ENCODE measurements at places on chromosomes 7 and 10.

- no peak for DNase-seq
Measured at GRCh38 chr10:112779025-112779770, 170.8 kb upstream of the TCF7L2 start.

GRCh38 chr7:55099821-55100543, 81.2 kb downstream of the EGFR start:
- no peak for DNase-seq

- DNase-seq, result no peak
Measured at GRCh38 chr10:34916314-34916713, 101.2 kb upstream of the PARD3 start.

- no peak for DNase-seq
Measured at GRCh38 chr10:49082766-49083165, 32.6 kb downstream of the VSTM4 start.

GRCh38 chr7:32299133-32299702, 191.0 kb downstream of the LSM5 start:
- DNase-seq, result no peak

GRCh38 chr10:130748409-130749057, 563.0 kb downstream of the TCERG1L start:
- no peak for DNase-seq

DNA sequence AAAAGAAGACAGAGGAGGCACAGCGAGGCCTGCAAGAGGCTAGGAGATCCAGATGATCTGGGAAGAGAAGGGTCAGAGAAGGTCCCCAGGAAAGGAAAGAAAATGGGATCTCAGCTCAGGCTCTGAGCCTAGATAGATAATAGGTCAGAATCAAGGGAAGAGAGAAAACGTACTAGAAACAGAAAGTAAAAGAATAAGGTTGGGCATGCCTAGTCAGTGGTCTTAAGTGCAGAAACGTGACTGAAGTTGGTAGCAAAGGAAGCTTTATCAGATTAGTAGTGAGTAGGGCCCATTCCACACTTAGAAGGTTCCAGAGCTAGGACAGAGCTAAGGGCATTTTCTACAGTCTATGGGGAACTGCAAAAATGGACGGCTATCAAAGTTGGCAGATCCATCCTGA, 84.8 kb upstream of the ASAH2 start:
- DNase-seq, result no peak

DNA sequence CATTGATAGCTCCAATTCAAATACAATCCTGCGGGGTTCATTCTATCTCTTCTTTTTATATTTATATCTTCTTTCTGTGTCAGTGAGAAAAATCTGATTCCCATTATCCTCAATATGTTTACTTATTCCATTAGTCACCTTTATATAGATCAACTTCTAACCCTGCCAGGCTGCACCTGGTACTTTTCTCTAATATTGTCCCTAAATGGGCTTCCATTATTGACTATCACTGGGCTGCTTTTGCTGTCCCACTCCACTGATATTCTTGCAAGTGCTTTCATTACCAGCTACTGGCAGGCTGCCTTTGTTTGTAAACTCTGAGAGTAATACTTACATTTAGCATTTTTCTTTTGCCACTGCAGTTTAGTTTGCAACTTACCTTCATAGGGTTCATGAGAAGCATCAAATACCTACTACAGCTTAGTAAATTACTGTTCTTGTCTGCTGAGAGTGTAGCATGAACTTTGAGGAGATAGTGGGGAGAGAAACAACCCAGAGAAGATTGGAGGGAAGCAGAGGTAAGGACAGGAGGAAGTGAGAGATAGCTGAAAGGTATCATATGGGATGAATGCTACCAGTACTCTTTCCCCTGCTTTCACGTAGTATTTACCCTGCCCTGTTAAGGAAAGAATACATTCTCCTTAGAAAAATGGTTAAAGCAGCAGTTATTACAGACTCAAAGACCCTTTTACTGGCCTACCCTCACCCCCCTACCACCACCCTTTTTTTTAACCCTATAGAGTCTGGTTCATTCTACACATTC, 119.1 kb downstream of the PHTF2 start:
- DNase-seq, result no peak

- no peak for DNase-seq
Measured at GRCh38 chr10:52212802-52213201, 101.3 kb upstream of the DKK1 start.

DNA sequence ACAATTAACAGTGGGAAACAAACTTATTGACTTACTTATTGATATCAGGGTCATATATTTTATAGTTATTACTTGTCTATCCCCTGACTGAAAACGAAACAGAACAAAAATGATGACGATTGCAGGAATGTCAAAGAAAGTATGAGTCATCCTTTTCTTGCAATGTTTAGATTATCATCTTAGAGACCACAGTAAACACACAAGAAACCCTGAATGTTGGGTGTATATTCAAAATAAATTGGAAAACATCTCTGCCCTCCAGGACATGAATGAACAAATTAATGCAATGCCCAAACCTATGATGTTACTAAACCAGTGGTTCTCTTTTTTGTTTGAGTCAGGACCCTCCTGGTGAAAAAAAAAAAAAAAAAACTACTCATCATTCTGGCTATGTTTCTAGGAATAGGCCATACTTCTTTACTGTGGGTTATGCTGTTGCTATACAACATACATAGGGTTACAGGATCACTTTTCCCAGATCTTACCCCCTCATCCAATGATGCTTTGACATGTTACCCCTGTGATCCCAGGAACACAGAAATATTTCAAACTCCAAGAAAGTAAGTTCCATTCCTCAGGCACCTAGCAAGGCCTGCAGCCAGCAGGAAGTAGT, 623.4 kb upstream of the IGFBP3 start:
- DNase-seq, result no peak

GRCh38 chr10:3976718-3977117, 191.7 kb upstream of the KLF6 start:
- no peak for DNase-seq

GRCh38 chr7:45985902-45986301, 64.8 kb upstream of the IGFBP3 start:
- no peak for DNase-seq

DNA sequence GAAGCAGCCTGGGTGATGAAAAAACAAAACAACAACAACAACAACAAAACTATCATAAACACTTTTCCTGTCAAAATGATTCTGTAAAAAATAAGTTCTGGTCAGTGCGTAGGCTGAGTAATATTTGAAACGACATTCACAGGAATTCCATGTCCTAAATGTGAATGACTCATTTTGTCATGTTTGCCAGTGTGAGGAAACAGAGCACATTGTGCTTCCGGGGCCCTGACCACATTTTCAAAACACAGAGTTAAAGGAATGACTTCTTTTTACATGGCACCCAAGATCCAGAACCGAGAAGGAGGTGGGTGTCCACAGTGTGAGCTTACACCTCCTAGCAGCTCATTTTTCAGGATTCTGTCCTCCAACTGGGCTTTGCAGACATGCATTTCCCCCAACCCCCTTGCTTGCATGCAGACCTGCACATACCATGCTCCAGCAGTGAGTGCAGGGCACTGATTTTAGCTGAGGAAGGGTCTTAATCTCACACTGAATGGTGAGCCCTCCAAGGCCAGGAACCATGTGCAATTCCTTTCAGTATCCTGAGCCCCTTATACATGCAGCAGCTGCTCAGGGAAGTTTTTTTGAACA, 3.0 kb downstream of the CLRN3 start:
- DNase-seq, result no peak

DNA sequence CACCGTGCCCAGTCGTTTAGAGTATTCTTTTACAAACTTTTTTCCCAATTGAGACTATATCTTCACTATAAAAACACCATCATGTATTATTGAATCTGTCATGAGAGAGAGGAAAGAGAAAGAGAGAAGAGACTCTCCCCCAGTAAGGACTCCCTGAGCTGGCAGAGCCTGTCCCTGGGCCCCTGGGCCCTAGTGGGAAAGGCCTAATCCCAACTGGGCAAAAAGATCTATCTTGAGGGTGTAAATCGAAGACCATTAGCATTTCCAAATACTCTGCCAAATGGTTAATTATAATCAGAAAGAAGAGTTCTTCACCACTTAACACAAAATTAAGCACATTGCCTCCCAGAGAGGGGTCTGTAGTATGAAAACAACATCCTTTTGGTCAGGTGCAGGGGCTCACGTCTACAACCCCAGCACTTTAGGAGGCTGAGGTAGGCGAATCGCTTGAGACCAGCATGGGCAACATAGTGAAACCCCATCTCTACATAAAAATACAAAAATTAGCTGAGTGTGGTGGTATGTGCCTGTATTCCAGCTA, 108.2 kb downstream of the SKIDA1 start:
- no peak for DNase-seq

- no peak for DNase-seq
Measured at GRCh38 chr10:729213-729612, 39.7 kb upstream of the DIP2C start.

GRCh38 chr10:97584060-97584797, at the start of gene HOGA1:
Gene HOGA1, plus strand, starts transcription at chr10:97584389. Its CDS starts 315 bp downstream, at chr10:97584704.
- DNase-seq, result no peak

DNA sequence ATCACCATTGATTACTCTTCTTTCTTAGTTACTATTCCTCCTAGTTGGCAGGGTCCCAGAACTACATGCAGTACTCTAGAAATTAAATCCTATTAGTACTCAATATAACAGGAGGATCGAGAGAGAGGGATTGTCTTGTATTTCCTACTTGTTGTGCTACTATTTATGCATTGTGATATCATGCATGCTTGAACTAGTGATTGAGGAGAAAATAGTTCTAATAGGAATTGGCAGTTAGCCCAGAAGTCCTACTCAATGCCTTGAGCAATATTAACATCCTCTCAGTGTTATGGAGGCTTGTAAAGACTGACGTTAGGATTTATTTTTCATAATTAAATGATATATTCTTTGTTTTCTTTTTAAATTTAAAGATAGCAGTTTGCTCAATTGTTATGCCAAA, 67.4 kb downstream of the FOXP2 start:
- no peak for DNase-seq

DNA sequence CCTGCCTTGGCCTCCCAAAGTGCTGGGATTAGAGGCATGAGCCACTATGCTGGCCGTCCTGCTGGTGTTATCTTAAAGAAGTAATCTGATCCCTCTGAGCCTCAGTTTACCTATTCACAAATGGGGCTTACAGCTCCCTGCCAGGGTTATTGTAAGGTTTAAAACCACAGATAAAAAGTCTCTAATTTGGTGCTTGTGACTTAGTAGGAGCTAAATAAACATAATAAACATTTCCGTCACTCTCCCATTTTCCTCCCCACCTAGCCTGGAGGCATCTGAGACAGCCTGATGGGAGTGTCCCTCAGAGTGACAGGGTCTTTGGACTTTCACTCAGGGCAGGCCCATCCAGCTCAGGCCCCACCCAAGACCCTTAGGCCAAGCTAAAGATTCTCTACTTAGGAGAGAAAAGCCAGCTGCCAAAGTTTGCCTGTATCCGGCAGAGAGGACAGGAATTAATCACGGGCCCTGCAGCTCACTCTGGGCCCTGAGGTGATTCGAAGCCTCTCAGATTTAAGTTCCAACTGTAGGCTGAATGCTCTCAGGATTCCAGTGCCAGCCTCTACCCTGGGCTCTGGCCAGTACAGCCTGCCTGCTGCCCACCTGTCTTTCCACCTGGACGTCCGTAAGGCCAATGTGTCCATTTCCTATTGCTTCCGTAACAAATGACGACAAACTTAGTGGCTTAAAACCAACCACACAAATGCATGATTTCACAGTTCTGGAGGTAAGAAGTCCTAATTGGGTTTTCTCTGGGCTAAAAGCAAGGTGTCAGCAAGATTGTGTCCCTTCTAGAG, 21.8 kb upstream of the DUSP5 start:
- DNase-seq, result no peak

DNA sequence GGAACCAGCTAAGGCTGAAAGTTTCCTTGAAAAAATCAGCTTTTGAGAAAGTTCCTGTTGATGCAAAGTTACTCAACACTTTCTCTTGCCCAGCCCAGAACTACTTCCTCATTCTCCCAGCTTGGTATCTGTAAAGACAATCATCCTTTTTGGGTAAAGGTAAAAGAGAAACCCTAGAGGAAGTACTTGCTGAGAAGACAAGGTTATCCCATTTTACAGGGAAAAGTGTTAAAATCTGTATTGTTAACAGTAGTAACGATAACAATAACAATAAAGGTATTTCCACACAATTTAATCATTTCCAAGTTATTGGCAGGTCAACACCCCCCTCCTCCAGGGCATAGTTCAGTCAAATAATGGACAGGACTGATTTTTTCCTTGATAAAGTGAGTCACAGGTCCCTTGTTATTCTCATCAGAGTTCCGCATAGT, 2.4 kb downstream of the ALOX5 start:
- DNase-seq, result no peak

DNA sequence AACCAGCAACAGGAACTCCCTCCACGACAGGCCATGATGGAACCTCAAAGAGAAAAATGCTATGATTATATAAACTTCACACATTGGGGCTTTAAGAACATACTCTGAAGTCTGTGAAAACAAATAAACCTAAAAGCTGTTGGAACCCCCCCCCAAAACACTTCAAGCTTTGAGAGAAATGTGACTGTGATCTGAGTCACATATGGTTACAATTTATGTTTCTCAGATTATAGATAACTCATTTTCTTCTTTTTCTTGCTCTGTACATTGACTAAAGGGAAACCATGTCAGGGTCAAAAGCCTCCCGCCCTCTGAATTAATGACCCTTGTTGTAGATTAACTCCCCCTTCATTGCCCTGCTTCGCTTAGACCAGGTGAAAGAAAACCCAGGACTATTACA, 15.8 kb downstream of the VOPP1 start:
- DNase-seq, result peak; percentile 14

GRCh38 chr7:81715984-81716588, 53.8 kb downstream of the HGF start:
- DNase-seq, result no peak

DNA sequence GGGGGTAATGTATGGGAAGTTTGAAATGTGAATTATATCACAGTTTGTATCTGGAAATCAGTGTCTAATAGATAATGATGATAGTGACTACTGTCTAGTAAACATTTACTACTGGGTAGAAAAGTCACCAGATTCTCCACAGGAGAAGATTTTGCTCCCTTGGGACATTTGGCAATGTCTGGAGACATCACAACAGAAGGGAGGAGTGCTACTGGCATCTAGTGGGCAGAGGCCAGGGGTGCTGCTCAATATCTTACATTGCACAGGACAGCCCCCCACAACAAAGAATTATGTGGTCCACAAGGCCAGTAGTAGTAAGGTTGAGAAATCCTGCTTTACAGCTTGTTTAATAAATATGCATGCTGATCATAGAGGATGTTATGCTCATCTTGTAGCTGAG, 92.3 kb upstream of the PRPS1L1 start:
- DNase-seq, result no peak

DNA sequence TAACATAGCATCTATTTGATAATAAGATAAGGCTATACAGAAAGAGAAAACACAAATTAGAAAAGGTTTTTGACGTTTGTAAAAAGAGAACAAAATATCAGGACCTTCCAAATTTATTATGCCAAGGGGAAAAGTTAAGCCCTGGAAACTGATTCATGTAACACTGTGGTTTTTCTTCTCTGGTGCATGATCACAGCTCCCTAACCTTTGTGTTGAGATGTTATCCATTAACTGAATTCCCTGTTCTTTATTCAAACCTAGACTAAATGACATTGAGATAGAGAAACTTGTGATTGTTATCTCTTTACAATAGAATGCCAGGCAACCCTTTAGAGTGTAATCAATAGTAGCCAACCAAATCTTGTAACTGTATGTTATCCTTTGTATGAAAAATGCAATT, 141.5 kb upstream of the NRG3 start:
- DNase-seq, result no peak

GRCh38 chr10:101295261-101295660, 58.7 kb upstream of the BTRC start:
- no peak for DNase-seq

GRCh38 chr7:116322541-116322940, 112.2 kb downstream of the TES start:
- no peak for DNase-seq

- no peak for DNase-seq
Measured at GRCh38 chr10:73439055-73439454, 5.7 kb upstream of the MSS51 start.

GRCh38 chr7:1461646-1462375, 2.5 kb upstream of the MICALL2 start:
- DNase-seq, result no peak

Data from stimulated activated CD4-positive, alpha-beta T cell treated with anti-CD3 and anti-CD28 coated beads, Interleukin-2, amount 100 ng/mL, for 24 hours (primary cell).